Effector memory CD4-positive, alpha-beta T cell (primary cell): ENCODE measurements at places on chromosomes 11 and 22.
A peak's percentile ranks its signal among the peaks of the same experiment; 100 is the strongest.

DNA sequence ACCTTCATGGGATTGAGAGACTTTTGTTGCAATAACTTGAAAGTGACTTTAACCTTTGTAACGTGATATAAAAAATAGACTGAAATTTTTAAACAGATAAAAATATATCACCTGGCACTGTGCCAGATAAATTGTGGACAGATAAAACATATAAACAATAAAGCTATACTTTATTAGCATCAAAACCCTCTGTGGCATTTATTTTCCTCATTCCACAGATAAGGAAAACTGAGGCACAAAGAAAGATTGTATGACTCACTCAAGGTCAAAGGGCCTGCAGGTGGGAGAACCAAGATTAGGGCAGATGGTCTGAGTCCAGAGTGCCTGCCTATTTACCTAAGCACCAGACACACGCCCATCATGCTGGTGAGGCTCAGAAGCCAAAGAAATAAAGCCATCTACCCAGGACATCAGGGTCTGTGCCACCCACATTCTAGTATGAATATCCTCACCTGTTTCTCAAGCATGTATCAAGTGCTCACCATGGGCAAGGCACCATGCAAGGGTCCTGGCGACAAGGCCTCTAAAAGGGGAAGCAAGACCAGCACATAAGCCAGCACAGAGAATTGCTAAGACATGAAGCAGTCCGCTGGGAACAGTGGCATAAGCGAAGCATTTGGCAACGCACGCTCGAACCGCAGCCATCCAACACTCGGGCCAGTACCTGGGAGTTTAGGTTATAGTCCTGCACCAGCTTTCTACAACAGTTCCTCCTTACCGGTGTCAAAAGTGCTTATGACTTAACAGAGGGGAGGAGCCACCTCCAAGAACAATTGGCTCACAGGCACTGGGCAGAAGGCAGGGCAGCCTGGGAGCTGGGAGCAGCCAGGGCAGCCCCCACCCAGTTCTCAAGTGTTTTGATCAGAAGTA is 17.6 kb downstream of the MYH9 start:
- DNase-seq = no peak

DNA sequence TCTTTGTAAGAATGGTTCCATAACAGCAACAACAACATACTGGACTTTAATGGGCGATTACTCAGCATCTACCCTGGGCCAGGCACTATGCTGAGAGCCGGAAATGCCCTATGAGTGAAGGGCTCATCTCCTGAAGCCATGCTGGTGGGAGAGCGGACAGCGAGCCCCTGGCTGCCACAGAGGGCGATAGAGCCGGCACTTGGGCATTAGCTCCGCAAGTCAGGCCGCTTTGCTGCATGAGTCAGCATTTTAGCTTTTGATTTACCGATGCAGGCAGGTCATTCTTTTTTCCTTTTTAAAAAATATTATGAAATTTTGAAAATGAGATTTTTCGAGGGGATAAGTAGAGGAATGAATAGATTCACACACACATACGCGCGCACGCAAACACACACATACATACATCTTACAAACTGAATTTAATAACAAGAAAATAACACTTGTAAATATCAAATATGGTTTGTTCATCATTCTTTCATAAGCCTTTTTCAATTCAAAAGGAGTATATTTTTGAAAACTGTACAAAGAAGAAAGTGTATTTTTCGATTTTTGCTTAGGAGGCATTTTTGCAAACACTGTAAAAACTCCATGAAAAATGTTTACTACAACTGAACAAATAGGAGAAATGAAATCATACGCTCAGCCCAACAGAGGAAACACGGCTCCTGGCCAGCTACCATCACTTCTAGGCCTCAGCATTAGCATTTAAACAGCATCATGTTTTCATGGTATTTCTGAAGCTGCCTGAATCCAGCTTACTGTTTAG is 667.3 kb downstream of the OPCML start:
- DNase-seq = no peak

GRCh38 chr11:117412653-117413275 is 85.1 kb downstream of the CEP164 start:
- no peak for DNase-seq

GRCh38 chr22:37943825-37944198 is 9.6 kb downstream of the C22orf23 start:
- no peak for DNase-seq

- no peak for DNase-seq
These were observed 699.1 kb upstream of the ARHGAP42 start for GRCh38 chr11:99987821-99988470.

GRCh38 chr11:17535488-17535887 is 8.7 kb downstream of the USH1C start:
- DNase-seq = no peak

- DNase-seq = no peak
These were observed 60.1 kb downstream of the PRR5L start for GRCh38 chr11:36356201-36356600.

GRCh38 chr11:29009426-29009825 is 901.2 kb downstream of the METTL15 start:
- no peak for DNase-seq

DNA sequence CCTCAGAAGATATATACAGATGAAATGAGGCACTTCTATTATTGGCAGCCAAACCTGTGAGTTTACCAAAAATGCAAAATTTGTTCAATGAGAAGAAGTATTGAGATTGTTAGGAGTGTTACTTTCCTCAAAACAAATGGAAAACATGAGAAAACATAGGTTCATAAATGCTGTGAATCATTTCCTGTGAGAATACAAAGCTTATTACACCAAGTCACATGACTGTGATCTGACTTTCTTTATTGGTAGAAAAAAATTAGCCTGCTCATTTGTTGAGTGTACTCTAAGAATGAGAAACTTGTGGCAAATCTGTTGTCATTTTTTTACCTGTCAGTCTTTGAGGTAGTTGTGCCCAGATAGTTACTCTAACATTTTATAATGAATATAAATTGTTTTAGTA is 215.1 kb downstream of the TMEM135 start:
- DNase-seq = no peak

DNA sequence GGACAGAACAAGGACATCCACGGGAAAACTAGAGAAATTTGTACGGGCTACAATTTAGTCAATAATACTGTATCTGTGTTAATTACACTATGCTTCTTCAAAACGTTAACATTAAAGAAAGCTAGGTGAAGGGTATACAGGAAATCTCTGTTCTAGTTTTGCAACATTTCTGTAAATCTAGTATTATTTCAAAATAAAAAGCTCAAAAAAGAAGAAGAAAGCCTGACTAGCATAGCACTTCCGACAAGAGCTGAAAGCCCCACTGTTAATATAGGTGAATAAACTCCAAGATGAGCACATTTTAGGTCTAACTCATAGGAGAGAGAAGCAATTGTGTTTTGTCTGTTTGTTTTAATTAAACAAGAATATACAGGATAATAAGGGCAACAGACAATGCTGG is 299.7 kb downstream of the TTC28 start:
- DNase-seq = no peak

GRCh38 chr11:75240311-75241035 is at the start of gene TPBGL:
TPBGL (plus strand) TSS chr11:75240774; CDS start chr11:75241050, 276 bp downstream.
- DNase-seq = no peak

DNA sequence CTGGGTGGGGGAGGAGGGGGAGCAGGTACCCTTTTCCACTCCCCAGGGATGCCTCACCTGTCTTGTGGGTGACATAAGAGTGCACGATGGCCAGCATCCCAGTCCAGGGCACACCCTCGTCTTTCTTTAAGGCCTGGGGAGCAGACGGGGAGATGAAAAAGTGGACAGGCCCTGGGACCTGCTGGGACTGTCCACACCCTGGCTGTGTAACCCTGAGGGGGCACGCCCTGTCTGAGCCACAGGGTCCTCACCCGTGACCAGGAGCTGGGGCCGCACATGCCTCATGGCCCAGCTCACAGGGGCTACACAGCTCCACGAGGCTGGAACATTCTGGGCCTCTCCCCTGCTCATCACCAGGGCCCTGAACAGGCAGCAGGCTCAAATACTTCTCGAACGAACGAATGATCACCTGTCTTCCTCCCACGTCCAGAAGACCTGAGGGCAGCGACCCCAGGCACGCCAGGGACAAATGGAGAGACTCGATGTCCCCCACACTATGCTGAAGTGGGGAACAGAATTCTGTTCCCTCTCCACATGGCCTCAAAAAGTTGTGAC is 123.9 kb downstream of the PHF21B start:
- DNase-seq = no peak

DNA sequence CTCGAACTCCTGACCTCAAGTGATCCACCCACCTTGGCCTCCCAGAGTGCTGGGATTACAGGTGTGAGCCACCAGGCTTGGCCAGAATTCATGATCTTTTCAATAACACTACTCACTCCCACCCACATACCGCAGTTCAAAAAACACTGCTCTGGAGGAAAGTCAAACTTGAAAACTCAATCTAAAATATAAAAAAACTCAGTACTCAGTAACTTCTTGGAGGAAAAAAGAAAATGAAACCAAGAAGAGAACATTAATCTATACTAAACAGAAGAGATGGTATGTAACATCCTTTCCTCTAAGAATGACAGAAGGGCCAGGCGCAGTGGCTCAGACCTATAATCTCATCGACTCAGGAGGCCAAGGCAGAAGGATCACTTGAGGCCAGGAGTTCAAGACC is 58.3 kb downstream of the MRTFA start:
- DNase-seq = no peak

GRCh38 chr22:38228326-38228872 is 26.6 kb downstream of the MAFF start:
- DNase-seq = no peak

DNA sequence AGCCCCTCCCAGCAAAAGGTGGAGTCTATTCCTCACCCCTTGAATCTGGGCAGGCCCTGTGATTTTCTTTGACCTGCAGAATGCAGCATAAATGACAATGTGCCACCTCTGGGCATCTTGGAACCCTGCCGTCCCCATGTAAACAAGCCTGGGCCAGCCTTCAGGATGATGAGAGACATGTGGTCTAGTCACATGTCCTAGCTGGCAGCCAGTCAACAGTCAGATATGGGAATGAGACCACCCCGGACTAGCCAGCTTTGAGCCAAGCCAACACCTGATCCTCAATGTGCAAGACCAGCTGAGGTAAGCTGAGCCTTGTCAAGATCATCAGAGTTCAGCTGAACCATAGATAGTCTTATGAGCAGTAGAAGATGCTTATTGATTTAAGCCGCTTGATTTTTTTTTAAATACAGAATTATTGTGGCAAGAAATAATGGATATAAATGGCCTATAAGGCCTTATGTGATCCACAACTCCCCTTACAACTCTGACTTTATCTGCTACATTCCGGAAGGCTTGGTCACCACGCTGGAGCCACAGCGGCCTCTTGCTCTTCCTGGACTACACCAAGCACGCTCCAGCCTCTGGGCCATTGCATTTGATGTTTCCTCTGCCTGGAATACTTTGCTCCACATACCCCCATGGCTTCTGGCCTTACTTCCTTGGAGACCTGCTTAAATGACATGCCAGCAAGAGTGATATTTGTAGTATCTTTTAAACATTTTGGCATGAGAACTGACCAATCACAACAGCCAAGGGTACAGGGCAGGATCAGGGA is 225.9 kb upstream of the SESN3 start:
- DNase-seq = no peak

- DNase-seq = no peak
These were observed 1289.4 kb downstream of the FAM181B start for GRCh38 chr11:81444297-81444696.

DNA sequence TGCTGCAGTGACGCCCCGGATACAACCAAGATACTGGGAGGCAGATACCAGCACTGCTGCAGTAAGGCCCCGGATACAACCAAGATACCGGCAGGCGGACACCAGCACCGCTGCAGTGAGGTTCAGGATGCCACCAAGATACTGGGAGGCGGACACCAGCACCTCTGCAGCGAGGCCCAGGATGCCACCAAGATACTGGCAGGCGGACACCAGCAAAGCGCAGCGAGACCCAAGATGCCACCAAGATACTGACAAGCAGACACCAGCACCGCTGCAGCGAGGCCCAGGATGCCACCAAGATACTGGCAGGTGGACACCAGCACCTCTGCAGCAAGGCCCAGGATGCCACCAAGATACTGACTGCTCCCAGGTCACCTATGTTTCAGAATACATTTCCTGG is 225.2 kb downstream of the BRD1 start:
- no peak for DNase-seq

DNA sequence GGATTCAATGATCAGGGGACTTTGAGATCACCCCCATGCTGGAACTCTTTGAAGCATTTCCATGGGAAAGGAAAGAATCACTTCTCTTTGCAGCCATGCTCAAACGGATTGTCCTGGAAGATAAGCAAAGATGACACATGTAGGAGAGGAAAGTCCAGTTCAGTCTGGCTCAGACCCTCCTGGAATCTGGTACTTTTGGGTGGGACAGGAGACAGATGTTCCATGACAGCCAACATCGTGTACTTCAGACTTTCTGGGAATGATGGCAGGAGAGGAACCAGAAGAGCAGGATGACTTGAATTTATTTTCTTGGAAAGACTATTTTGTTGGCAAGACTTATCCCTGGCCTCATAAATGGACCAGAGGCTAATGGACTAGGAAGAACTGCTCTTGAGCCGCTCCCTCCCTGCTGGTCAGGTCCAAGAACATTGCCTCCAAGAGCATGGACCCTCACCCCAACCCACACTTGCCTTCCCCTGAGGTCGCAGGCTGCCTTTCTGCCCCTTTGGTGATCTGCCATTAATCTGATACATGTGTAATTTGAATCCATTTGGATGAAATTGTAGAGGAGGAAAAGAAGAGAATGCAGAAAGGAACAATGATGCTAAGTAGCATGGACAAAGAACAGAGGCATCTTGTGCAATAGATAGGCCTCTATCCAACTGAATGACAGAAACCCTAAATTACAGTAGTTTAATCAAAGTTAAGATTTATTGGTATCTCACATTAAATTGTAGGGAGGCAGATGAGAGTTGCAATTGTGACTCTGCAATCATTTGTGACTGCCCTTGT is 201.0 kb downstream of the SNX19 start:
- DNase-seq = no peak

DNA sequence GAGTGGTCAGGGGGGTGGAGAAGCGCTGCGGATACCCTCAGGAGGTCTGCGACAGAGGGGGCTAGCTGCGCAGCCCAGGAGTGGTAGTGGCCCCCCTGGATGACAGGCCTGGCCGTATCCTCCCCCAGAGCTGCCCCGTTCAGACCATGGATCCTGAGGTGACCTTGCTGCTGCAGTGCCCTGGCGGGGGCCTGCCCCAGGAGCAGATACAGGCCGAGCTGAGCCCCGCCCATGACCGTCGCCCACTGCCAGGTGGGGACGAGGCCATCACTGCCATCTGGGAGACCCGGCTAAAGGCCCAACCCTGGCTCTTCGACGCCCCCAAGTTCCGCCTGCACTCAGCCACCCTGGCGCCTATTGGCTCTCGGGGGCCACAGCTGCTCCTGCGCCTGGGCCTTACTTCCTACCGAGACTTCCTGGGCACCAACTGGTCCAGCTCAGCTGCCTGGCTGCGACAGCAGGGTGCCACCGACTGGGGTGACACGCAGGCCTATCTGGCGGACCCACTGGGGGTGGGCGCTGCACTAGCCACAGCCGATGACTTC is 505 bp downstream of the NUDT22 start:
- peak; percentile 43 for DNase-seq

GRCh38 chr11:83836883-83837654 is 550.9 kb upstream of the CCDC90B start:
- no peak for DNase-seq
